ENCODE measurements at places on chromosomes 5 and 9.
A peak's percentile ranks its signal among the peaks of the same experiment; 100 is the strongest.

DNA sequence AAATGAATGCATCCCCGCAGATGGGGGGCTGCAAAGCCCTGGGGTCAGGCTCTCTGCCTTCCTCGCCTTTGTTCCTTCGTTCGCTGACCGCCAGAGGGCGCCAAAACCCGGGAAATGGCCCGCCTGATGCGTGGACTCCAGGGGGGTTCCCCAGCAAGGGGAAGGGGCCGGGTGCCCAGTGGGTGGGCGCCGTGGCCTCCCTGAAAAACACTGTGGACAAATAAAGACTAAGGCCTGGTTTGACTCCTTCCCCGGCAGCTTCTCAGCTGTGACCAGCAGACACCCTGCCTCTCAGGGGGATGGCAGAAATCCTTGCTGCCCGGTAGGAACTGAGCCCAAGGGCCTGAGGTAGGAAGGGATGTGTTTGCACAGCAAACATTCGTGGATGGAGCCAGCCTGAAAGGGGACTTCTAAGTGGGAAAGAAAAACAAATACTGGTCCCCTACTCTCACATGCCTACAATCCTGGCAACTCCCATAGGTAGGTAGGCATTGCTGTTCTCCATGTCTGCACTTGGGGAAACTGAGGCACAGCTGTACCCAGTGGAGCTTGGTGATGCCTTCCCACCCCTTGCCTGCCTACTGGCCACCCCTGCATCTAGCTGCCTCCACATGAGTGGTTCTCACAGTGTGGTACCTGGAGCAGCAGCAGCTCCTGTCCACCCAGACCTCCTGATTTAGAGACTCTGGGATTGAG is 57.7 kb downstream of the DUSP1 start:
- peak; percentile 77 for DNase-seq

DNA sequence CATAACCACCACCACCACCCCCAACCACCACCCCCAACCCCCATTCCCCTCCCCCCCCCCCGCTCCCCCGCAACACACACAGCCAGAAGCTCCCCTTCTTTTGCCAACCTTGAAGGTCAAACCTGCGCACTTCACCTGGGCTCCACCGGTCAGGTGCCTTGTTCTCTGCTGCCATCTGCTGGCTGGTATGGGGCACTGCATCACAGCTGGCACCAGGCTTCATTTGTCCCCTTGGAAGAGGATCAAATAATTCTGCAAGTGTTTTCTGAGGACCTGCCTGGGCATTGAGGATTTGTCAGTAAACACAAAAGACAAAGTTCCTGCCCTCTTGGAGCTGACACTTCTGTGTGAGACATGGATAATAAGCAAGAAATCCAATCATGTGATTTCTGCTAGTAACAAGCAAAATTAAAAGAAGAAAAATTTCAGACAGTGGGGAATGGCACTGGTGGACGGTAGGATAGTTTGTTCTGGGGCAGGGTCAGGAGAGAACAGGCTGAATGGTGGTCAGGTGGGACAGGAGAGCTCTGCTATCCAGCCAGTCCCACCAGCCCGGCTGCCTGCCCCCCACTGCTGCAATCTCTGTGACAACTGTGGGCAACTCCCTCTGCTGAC is 55.6 kb upstream of the LMX1B start:
- peak; percentile 62 for DNase-seq

DNA sequence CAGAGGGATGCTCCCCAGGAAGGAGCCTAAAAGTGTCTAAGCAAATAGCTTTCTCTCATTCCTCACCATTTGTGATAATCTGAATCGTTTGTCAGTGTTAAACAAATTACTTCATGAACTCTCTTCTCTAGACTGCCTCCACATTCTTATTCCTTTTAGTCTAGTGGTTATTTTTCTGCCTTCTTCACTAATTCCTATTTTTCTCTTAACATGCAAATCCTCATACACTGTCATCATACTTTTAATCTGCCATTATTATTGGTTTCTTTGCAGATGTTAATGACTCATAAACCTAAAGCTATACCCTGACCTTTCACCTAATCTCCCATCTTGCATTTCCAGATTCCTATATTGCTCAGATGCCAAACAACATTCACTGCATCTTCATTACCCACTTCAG is 428.9 kb downstream of the EFNA5 start:
- DNase-seq: no peak

GRCh38 chr9:132789719-132790118 is 88.4 kb downstream of the AK8 start:
- no peak for DNase-seq

DNA sequence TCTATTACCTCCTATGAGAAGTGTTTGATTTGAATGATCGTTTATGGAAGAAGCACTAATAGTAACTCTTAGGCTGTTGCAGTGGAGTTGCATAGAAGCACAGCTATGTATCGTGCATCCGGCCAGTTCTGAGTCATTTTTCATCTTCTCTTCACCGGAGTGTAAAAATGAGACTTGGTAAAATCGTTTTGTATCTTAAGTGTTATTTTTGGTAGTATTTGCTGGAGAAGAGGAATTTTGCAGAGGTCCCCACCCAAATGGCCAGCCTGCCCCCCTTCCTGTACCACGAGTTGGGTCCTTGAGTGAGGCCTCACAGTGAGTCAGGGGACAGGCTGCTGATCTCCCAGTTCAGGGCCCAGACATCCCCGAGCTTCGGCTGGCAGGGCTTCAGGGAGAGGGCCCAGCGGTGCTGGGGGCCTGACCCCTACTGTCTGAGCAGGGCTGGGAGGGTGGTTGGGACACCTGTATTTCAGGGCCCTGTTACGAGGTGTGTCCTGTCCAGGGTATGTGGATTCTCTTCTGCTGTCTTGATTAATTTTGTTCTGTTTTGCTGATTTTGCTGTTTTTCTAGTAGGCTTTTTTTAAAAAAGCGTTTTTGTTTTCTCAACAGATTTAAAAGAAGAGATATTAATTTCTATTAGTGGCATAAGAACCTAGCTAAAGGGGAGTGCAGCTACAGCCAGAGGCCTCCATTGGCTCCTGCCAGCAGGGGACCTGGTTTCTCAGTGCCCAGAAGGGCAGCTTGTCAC is 210.8 kb downstream of the TRIO start:
- DNase-seq: no peak

- no peak for DNase-seq
Observed at GRCh38 chr5:10935536-10935935, 174.5 kb upstream of the DAP start.

- DNase-seq: no peak
Observed at GRCh38 chr9:113409481-113409880, 994 bp downstream of the POLE3 start.

- DNase-seq: no peak
Observed at GRCh38 chr5:3311433-3311832, 284.2 kb upstream of the IRX1 start.

GRCh38 chr5:116702776-116703175 is 128.2 kb upstream of the SEMA6A start:
- DNase-seq: no peak

DNA sequence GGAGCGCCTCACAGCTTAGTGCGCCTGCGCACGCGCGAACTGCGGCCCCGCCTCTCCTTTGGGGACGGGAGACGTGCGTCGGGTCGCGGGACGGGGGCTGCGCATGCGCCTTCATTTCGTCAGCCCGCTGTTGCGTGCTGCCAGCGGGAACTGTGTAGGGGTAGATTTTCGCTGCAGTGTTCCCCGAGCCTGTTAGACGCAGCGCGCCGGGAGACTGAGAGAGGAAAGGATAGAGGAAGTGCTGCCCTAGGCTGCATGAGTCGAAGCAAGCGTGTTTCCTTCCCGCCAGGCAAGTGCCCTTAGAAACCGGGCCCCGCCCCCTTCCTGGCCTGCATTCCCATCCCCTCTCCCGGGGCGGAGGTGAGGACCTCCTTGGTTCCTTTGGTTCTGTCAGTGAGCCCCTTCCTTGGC is 12.3 kb downstream of the ITGA1 start:
- DNase-seq: peak; percentile 97

DNA sequence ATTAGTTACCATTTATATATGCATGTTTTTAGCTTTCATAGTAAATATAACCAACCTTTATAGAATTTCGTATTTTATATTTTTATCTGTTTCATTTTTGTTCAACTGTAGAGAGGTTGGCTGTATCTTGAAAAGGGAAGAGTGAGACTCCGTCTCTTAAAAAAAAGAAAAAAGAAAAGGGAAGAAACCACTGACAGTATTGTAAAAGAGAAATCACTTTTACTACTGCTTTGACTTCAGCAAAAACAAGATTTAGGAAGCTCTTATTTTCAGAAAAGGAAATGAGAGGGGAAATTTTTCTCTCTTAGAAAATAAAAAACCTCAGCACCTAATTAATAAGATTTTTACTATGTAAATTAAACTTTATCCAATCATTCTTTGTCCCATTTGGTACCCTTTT is 14.4 kb downstream of the POLK start:
- DNase-seq: no peak

- DNase-seq: no peak
Observed at GRCh38 chr5:62780888-62781287, 202.3 kb downstream of the LRRC70 start.

GRCh38 chr5:131186561-131187256 is 16.0 kb downstream of the LYRM7 start:
- no peak for DNase-seq

GRCh38 chr9:110207071-110207641 is 803 bp downstream of the C9orf152 start:
- no peak for DNase-seq

- no peak for DNase-seq
Observed at GRCh38 chr5:53418826-53419658, 61.4 kb upstream of the FST start.

DNA sequence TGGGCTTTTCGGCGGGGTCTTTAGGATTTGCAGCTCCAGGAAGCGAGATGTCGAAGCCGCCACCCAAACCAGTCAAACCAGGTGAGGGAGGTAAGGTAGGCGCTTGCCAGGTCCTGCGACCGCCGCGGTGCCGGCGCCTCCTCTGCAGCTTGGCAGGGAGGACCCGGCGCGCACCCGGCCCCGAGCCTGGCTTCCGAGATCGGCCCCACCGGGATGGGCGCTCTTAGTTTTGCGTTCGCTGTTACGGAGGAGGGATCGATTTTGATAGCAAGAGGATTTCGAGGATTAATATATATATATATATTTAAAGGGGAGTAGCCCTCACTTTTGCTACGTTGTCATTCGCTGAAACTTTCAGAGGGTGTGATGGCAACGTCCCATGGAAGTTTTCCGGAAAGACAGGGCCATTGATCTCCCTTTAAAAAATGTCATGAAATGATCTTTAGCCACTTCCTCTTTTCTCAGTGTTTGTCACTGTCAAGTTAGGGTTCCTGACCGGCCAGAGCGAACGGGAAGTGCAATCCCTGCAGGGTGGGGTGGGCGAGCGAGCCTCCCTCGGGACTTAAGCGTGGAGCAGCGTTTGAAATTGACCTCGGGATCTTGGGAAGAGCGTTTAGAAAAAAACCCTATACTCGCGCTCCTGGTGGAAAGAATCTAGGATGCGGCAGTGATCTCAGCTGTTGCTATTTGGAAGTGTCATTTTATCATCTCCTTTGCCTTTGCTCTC is 495 bp downstream of the OSTF1 start:
- DNase-seq: peak; percentile 5

- no peak for DNase-seq
Observed at GRCh38 chr5:123265551-123265950, 157.7 kb downstream of the CEP120 start.

- DNase-seq: no peak
Observed at GRCh38 chr5:66223637-66224036, 79.5 kb downstream of the SREK1 start.

DNA sequence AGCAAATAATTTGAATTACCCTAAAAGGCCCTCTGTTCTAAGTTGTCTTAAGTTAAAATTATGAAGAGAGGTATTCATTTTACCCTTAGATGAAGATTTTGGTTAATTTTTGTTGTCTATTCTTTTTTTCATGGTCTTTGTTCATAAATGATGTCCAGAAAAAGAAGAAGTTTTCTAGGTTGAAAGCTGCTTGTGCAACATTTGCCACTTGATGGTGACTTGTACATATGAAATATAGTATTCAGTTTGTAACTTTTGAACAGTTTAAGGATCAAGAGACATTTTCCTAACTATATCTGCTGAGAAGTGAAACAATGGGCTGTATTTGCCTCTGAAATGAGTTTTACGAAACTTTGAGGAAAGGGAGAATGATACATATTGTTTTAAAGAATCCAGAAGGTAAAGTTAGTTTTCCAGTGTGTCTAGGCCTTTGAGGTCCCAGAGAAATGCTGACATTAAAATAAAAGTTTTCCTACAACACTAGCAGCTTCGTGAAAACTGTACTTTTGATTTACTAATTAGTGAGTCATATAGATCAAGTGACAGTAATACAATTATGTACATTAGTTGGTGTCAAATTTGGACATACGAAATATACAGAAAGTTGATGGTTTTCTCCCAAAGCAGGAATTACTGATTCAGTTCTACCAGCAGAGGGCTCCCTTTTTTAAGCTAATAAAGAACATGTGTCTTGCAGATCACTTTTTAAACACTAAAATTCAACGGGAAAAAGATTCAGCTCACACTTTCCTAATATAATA is 70.5 kb downstream of the PIK3R1 start:
- DNase-seq: no peak

DNA sequence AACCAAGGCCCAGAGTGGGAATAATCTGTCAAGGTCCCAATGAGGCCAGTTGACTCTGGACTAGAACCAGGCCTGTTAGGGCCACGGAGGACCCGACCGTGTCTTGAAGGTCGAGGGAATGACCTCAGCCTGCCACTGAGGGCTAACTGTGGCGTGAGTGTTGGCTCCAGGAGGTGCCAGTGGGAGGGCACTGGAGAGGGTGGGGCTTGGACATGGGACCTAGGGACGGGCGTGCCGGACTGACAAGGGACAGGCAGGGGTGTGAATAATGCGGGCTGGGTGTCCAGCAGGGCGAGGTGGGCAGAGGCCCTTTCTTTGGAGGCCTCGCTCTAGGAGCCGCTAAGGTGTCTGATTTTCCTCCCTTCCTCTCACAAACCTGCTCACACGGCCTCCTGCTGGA is 7.5 kb downstream of the ADAMTSL2 start:
- DNase-seq: no peak

- DNase-seq: no peak
Observed at GRCh38 chr5:133236976-133237375, 185.2 kb downstream of the HSPA4 start.

DNA sequence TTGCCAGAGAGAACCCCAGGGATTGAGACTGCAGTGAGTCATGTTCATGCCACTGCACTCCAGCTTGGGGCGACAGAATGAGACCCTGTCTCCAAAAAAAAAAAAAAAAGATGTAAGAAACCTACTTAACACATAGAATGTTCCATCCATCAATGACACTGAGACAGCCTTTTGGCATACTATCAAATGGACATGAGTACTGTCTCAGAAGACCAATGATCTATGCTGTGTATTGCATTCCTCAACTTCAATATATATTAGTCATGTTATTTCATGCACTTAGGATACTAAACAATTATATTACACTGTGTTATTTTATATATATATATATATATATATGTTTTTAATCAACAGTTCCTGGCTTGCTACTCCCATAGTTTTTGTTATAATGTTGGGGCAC is 57.1 kb upstream of the ANKH start:
- no peak for DNase-seq

GRCh38 chr9:29966247-29966646 is 2393.0 kb upstream of the C9orf72 start:
- no peak for DNase-seq

- DNase-seq: no peak
Observed at GRCh38 chr5:65886387-65886786, 40.0 kb upstream of the ERBIN start.

Data from stimulated activated CD4-positive, alpha-beta T cell treated with anti-CD3 and anti-CD28 coated beads, Interleukin-4, amount 100 ng/mL, for 1 hour (primary cell).